Neural progenitor cell (in vitro differentiated cells): ENCODE measurements at places on chromosomes 12 and 14.

DNA sequence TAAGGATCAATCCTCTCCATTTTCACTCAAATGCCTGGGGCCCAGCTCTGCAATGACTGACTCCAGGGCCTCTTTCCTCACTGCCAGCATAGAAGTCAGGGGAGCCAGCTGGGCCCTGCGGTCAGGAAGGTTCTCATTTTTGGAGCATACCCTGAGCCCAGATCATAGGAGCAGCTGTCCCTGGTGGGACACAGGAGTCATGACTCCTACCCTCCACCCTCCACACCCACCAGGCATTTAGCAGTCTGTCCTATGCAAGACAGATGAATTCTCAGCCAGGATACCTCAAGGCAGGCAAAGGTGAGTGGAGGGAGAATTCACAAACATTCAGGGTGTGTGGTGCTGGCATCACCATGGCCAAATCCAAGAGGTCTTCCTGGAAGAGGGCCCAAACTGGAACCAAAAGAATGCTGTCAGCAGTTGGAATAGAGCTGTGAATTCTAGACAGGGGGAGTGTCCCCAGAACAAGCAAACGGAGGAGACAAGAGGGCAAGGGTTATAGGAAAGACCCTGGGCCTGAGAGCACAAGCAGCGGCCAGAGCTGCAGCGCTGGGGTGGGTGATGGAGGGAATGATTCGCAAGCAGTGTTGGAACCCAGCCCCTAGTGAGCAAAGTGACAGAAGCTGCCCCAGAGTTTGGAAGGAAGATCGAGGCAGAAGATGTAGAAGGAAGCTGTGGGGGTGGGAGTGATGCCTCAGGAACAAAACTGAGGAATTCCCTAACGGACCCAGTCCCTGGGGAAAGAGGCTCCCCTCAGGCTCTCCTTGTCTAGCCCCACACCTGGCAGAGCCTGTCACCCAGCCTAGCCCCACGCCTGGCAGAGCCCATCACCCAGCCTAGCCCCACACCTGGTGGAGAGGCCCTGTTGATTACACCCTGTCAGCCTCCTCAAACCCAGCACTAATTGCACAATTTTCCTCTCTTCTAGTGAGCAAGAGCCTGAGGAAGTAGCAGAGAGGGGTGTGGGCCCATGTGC is 4.5 kb upstream of the REM2 start:
- peaks cover 14% of the 10 kb centered on the region for H3K4me1 ChIP-seq
- DNase-seq: no peak
- H3K27ac ChIP-seq: no peak overlapping the region
- H3K36me3 ChIP-seq: no peaks in the 10 kb centered on the region
- no peak overlapping the region for H3K4me3 ChIP-seq
- H3K27me3 ChIP-seq: no peaks in the 10 kb centered on the region

DNA sequence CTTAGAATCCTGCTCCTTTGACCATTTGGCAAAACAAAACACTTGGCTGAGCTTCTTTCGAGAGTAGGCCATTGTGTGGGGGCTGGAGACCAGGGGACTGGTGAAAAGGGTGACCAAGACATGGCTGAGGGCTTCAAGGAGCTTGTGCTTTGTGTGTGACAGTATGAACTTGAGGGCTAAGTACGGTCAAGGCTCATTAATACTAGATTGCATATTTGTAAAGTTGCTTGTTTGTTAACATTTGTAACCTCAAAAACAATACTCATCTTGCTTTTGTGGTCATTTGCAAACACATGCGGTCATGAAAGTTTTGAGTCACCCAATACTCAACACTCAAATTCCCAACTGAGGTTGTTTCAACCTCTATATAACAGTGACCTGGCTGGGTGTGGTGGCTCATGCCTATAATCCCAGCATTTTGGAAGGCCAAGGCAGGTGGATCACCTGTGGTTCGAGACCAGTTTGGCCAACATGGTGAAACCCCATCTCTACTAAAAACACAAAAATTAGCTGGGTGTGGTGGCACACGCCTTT is 42.5 kb downstream of the ZFYVE26 start:
- H3K27me3 ChIP-seq: no peaks in the 10 kb centered on the region
- no peak overlapping the region for H3K4me3 ChIP-seq
- H3K36me3 ChIP-seq: peaks cover 5% of the 10 kb centered on the region

DNA sequence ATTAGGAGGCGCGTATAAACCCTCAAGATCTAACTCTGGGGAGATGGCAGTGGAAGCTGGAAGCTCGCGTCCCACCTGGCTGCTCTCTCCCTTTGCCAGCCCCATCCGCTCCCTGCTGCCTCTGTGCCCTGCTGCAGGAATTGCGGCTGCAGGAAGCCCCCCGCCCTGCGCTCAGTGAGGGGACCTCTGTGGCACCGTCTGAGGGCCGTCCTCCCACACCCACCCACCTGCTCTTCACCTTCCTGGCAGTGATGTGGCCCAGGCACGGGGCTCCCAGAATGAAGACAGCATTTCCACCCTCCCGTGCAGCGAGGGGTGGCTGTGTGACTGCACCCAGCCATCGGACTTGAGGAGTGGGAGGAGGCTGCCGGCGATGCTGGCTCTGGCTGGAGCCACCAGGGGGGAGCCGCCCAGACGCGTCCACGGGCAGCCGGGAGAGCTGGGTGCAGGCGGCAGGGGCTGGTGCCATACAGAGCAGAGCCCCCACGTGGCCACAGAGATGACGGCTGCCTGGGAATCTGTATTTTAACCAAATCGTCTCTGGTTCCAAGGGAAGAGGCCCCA is 28.3 kb upstream of the GALNT9 start:
- peaks cover 39% of the 10 kb centered on the region for H3K27me3 ChIP-seq
- H3K27ac ChIP-seq: no peak overlapping the region
- DNase-seq: no peak
- no peaks in the 10 kb centered on the region for H3K4me1 ChIP-seq

GRCh38 chr12:116547955-116548501 is 11.2 kb upstream of the MAP1LC3B2 start:
- no peak overlapping the region for H3K4me3 ChIP-seq
- DNase-seq: no peak
- H3K27me3 ChIP-seq: no peaks in the 10 kb centered on the region
- no peaks in the 10 kb centered on the region for H3K4me1 ChIP-seq
- no peaks in the 10 kb centered on the region for H3K36me3 ChIP-seq

- no peaks in the 10 kb centered on the region for H3K36me3 ChIP-seq
- H3K4me1 ChIP-seq: peaks cover 12% of the 10 kb centered on the region
- H3K4me3 ChIP-seq: no peak overlapping the region
Measured at GRCh38 chr12:109109746-109110350, 6.5 kb upstream of the ACACB start.

- H3K4me3 ChIP-seq: no peak overlapping the region
- DNase-seq: no peak
Measured at GRCh38 chr12:2616763-2617162, 178.0 kb upstream of the FKBP4 start.

DNA sequence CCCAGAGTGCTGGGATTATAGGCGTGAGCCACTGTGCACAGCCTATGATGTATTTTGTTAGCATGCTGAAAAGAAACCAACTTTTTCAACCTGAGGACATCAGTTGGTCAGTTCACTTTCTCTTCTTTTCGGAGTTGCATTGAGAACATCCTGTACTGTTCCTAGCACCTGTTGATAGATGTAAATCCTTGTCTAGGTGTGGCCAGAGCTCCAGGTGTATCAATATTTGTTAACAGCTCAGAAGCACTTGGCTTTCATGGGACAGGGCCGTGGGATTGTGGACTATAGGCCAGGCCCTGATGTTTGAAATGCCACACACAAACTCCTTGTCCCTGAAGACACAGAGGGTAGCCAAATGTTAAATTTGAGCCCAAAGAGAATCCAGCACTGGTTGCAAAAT is 14.9 kb downstream of the HCAR2 start:
- no peak for DNase-seq
- H3K4me3 ChIP-seq: no peak overlapping the region
- no peak overlapping the region for H3K27ac ChIP-seq
- no peaks in the 10 kb centered on the region for H3K4me1 ChIP-seq

- no peak overlapping the region for H3K4me3 ChIP-seq
- DNase-seq: peak; percentile 17
- H3K36me3 ChIP-seq: no peaks in the 10 kb centered on the region
- H3K27me3 ChIP-seq: no peaks in the 10 kb centered on the region
- H3K27ac ChIP-seq: peak overlapping the region; percentile 24
Measured at GRCh38 chr12:88958946-88959345, 378.7 kb upstream of the KITLG start.

- H3K4me3 ChIP-seq: no peak overlapping the region
- no peak for DNase-seq
- H3K36me3 ChIP-seq: no peaks in the 10 kb centered on the region
- H3K27me3 ChIP-seq: no peaks in the 10 kb centered on the region
Measured at GRCh38 chr14:100484531-100485267, 102.5 kb downstream of the BEGAIN start.

- H3K4me3 ChIP-seq: no peak overlapping the region
- no peaks in the 10 kb centered on the region for H3K36me3 ChIP-seq
Measured at GRCh38 chr12:124512667-124513296, 54.6 kb downstream of the NCOR2 start.

DNA sequence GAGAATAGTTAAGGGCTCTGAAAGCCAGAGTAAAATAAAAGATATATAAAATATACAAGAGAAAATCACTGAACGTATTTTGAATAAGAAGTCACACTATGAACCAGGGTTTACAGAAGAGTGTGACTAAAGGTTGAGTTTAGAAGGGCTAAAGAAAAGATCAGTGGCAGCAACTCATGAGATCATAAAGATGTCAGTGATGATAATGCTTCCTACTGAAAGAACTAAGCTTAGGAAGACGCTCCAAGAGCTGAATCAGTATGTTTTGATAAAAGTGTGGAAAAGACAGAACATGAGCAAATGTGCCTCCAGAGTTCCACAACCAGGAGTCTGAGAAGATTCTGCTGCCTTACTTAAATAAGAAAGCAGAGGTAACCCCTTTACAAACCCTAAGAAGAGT is 74.6 kb downstream of the KITLG start:
- H3K27ac ChIP-seq: no peak overlapping the region
- H3K36me3 ChIP-seq: no peaks in the 10 kb centered on the region
- H3K4me1 ChIP-seq: peaks cover 7% of the 10 kb centered on the region
- no peak overlapping the region for H3K4me3 ChIP-seq

GRCh38 chr14:93049867-93050331 is 65.8 kb downstream of the ITPK1 start:
- H3K36me3 ChIP-seq: no peaks in the 10 kb centered on the region
- no peak overlapping the region for H3K4me3 ChIP-seq
- peaks cover 27% of the 10 kb centered on the region for H3K27me3 ChIP-seq
- DNase-seq: peak; percentile 41

- no peak overlapping the region for H3K27ac ChIP-seq
- H3K4me3 ChIP-seq: no peak overlapping the region
- no peaks in the 10 kb centered on the region for H3K27me3 ChIP-seq
- DNase-seq: no peak
Measured at GRCh38 chr14:30573226-30573814, 14.4 kb downstream of the G2E3 start.

DNA sequence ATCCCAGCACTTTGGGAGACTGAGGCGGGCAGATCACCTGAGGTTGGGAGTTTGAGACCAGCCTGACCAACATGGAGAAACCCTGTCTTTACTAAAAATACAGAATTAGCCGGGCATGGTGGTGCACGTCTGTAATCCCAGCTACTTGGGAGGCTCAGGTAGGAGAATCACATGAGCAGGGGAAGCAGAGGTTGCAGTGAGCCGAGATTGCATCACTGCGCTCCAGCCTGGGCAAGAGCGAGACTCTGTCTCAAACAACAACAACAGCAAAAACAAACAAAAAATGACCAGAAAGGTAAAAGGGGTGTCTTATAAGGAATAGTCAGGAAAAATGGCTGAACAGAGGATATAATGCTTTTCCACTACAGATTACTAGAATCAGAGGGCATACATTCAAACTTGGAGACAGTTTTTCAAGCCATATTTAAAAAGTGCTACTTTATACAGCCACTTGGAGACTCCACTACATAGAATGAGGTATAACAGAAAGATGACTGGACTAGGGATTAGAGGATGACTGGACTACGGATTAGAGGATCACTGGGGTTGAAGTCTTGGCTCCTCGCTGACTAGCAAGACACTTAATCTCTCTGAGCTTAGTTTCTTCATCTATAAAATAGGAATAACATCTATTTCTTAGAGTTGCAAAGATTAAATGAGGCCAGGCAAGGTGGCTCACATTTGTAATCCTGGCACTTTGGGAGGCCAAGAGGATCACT is 4.9 kb upstream of the CS start:
- no peak for DNase-seq
- H3K27ac ChIP-seq: no peak overlapping the region
- no peak overlapping the region for H3K4me3 ChIP-seq
- peaks cover 6% of the 10 kb centered on the region for H3K36me3 ChIP-seq

GRCh38 chr14:37591941-37592481 is 3.0 kb downstream of the FOXA1 start:
- no peaks in the 10 kb centered on the region for H3K36me3 ChIP-seq
- peak overlapping the region; percentile 30 for H3K4me3 ChIP-seq
- peaks cover 100% of the 10 kb centered on the region for H3K27me3 ChIP-seq
- peak; percentile 45 for DNase-seq
- H3K27ac ChIP-seq: no peak overlapping the region

DNA sequence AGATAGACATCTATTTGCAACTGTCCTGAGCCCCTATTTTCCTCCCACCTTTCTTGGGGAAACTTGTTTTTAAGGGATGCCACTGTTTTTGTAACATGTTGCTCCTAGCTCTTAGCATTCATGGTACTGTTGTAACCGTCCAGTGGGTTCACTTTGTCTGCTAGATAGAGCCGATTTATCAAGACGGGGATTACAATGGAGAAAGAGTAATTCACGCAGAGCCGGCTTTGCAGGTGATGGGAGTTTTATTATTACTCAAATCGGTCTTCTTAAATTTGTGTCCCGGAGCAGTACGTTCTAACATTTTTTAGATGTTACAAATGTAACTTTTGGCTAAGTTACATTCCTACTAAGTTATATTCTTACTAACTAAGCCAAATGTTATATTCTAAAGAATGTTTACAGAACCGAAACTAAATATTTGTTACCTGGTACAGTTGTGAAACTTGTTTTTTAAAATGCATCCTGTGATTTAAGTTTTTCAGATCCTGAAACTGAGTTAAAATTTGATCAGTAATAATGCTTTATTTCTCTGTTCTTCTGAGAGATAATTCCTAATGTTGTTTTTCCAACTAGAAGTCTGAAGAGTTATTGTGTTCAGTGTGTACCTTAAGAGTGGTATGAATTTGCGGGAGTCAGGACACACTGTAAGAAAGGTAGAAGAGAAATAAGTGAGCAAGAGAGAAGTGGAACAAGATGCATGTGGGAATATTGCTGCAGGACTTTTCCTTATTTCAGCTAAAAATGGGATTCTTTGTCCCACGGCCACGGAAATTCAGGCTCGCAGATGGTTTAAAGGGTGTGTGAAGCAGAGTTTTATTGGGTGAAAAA is 20.6 kb upstream of the CLEC2D start:
- H3K27me3 ChIP-seq: no peaks in the 10 kb centered on the region
- peak overlapping the region; percentile 63 for H3K27ac ChIP-seq
- H3K36me3 ChIP-seq: no peaks in the 10 kb centered on the region
- peaks cover 11% of the 10 kb centered on the region for H3K4me1 ChIP-seq
- peak overlapping the region; percentile 64 for H3K4me3 ChIP-seq
- peak; percentile 26 for DNase-seq

- H3K36me3 ChIP-seq: no peaks in the 10 kb centered on the region
- peaks cover 92% of the 10 kb centered on the region for H3K27me3 ChIP-seq
- peak overlapping the region; percentile 61 for H3K4me3 ChIP-seq
- H3K4me1 ChIP-seq: peaks cover under 1% of the 10 kb centered on the region
- H3K27ac ChIP-seq: no peak overlapping the region
Measured at GRCh38 chr12:132597333-132598316, 12.8 kb downstream of the LRCOL1 start.
